Endothelial cell of umbilical vein (primary cell): ENCODE measurements at places on chromosomes 3 and 15. TPM values are rescaled to one million over a fixed set of nuclear protein-coding genes. Genes with fewer than 3 reads are reported as not detected.

The RLBP1 gene
- polyA plus RNA-seq, result not detected in 2 replicates

The IGSF11 gene
- polyA plus RNA-seq, result not detected in 2 replicates

The RAB27A gene
- polyA plus RNA-seq, result 5.7 and 7.3 TPM in 2 replicates

The CTXND1 gene
- polyA plus RNA-seq, result not detected in 2 replicates

The FRMD4B gene
- 58.4 and 66.4 TPM in 2 replicates for polyA plus RNA-seq

The DENND4A gene
- polyA plus RNA-seq, result 4.7 and 5.7 TPM in 2 replicates

The ACKR4 gene
- polyA plus RNA-seq, result 13.5 and 14.3 TPM in 2 replicates

The GOLGA8O gene
- polyA plus RNA-seq, result 0.08 and 0.21 TPM in 2 replicates

The TM4SF18 gene
- polyA plus RNA-seq, result 150 and 163 TPM in 2 replicates

The ITGA11 gene
- polyA plus RNA-seq, result 0.83 and 1.0 TPM in 2 replicates

The BCHE gene
- polyA plus RNA-seq, result 0.40 and 0.66 TPM in 2 replicates

The LNP1 gene
- polyA plus RNA-seq, result 0.40 and 0.80 TPM in 2 replicates

GRCh38 chr3:161557445-161558150, 61.0 kb downstream of the OTOL1 start:
- no peak for DNase-seq

GRCh38 chr3:144314946-144315345, 343.3 kb downstream of the DIPK2A start:
- DNase-seq, result no peak

DNA sequence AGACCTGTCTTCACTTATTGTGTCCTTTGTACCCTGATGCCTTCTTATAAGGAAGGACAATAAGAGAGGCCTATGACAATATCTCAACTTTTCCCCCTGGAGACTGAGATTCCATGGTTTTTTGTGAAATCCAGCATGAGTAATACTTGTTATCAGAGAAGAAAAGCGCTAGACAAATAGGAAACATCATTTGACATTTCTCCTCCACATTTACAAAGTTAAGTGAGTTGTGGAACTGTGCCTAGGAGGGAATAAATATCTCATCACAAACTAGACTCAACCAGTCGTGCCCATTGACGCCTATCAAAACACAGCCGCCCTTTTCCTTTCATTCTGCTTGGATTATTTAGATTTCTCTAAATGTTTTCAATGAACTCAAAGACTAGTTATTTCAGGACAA, 253.1 kb downstream of the MECOM start:
- DNase-seq, result peak; percentile 60

- no peak for DNase-seq
These were observed 52.9 kb downstream of the CCNL1 start for GRCh38 chr3:157107037-157107436.

- no peak for DNase-seq
These were observed at the start of gene CPLX3 for GRCh38 chr15:74826364-74826819. CPLX3 (plus strand) TSS chr15:74826627; CDS start chr15:74826704, 77 bp downstream.

DNA sequence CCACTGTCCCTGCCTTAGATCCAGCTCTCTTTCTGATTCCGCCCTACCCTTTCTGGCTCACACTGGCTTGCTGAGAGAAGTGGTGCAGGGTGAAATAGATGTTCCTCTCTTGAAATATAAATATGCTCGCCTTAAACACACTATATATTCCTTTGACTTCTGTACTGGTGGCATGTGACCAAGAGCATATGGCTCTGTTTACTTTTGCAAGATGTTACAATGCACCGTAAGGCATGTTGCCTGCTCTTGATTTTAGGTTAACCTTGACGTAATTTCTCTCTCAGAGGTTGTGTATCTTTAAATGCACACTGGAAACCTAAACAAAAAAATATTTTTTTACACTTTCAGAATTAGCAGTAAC, 749 bp downstream of the RSRC1 start:
- DNase-seq, result no peak

GRCh38 chr3:121362035-121362734, 183.6 kb downstream of the POLQ start:
- DNase-seq, result no peak

DNA sequence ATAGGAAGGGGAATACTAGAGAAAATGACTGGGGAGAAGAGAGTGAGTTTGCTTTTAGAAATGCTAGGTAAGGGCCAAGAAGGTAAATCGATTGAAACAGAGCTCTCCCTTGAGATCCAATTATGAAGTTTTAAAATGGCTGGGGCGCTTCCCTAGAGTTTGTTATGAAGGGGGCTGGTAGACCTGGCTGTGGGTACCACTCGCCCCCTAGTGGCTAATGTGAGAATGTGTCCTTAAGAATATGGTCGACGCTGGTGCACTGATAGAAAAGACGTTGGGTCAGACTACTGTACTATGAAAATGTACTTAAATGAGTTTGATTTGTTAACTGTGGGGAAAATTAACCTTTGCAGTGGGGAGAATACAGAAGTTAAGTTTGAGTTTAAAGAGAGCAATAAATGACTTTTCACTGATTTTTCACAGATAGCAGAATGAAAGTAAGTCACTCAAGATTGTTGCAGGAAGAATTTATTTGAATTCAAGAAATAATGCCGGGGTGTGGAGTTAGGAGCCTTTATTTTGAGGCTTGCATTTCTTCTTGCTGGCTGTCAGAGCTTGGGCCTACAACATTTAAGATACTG, 9.2 kb downstream of the TMPRSS7 start:
- DNase-seq, result peak; percentile 71

DNA sequence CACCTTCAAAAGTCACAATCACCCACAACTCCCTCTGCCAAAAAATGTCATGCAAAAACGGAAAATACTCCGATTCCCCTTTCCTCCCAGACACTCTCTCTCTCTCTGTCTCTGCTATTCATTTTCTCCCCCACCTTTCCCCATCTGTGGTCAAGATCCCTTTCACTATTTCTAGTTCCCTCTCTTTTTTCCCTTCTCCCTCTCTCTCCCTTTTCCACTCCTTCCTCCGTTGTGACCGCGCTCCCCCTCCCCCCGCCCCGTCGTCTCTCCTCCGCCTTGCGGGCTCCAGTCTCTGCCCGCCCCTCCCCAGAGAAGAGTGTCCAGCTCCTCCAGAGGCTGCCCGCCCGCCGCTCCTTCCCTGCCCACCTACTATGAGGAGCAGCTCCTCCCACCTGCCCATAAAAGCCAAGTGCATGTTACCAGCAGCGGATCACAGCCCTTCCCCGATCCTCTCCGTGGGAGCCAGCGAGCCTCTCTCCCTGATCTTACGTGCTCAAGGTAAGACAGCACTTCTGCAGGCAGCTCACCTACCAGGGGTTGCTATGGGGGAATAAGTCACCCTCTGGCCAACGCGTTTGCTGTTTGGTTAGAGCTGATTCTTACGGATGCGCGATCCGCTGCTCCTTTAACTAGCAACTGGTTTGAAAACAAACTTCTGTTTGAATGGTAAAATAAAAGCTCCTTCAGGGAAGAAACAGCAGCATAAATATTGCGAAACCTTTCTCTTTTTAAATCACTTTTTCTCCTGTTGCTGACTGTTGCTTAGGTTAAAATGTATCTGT, at the start of gene COL8A1:
Gene COL8A1, plus strand, starts transcription at position 428 of the 782 bp plus-strand sequence. CDS start 152,089 bp downstream, outside the sequence.
- DNase-seq, result peak; percentile 94

DNA sequence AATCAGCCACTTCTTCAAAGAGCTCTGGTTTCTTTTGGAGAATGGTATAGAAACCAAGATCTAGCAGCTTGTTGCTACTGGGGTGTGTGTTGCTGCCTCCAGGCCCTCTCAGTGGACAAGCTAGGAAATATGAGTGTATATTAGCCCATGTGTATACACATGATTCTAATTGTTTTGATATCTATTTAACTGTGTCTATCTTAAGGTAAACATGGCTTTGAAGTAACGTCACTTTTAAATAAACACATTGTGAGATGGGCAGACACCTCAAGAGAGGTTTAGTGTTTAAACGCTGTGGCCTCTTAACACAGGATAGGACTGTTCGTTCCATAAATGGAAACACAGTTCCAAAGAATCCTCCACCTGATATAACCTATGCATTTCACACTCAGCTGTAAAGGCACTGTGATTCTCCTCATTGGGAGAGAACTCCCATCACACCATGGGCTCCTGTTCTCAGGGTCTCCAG, 87.0 kb downstream of the GMPS start:
- DNase-seq, result no peak

DNA sequence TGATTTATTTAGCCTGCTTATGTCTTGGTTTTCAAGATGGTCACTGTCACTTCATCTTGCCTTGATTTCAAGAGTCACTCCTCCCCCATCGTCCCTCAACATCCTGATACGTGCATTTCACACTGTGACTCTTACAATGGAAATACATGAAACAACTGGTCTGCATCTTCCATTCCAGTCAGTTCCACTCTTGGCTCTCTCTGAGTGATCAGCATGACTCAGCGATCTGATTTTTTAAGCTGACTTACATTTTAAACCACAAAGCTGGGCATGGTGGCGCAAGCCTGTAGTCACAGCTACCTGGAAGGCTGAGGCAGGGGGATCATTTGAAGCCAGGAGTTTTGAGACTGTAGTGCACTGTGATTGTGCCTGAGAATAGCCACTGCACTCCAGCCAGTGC, 271.2 kb upstream of the ROPN1 start:
- DNase-seq, result peak; percentile 44

DNA sequence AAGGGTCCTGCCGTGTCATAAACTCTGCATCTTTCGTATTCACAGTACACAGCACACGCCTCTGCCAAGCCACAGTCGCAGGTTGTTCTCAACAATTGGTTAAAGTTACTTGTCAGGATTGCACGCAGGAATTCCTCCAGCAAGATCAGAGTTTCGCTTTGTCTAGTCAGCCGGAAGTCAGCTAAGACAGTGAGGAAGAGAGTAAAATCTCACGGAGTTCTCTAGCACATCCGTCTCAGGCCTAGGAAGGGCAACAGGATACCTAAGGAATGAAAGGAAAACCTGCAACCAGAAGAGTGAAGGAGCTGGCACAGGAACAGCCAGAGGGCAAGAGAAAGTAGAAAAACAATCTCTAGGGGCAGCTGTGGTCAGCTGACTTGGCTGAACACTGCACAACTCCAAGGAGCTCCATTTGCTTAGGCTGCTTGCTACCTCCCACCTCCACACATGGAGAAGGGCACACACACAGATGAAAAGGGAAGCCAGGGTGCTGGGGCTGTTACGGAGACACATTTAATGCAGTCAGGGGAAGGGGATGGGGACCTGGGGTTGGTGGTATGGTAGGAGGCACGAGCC, 23.7 kb downstream of the RORA start:
- DNase-seq, result peak; percentile 38

GRCh38 chr15:89129123-89129815, 41.0 kb downstream of the ABHD2 start:
- DNase-seq, result peak; percentile 62

DNA sequence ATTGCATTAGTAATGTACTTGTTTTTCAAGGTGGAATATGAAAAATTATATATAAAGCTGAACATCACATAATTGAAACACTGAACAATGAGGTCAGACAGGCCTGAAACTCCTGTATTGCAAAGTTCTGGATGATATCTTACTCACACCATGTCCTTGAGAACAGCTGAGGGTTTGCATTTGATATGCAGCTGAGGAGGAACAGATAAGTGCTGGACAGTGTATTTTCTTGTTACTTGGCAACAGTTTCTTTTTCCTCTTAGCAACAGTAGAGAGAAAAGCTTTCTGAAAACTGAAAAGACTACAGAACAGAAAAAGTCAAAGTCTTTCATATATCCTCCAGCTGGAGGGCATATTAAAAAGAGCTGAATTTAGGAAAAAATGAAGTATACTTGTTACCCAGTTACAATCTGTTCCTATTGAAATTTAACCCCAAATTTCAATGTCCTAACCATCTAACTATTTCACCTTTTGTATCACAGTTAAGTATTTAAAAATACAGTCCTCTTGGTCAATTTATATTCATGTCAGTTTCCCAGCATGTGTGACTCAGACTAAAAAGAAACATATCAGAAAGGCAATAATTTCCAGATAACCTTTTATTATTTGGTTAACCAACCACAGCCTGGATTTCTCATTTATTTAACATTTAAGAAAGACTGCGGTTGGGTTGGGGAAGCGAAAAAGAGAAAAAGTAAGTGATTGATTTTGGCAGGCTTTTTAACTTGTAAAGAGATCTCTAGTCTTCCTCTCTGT, 733.0 kb upstream of the DPPA4 start:
- no peak for DNase-seq

- no peak for DNase-seq
These were observed 168.7 kb downstream of the GREM1 start for GRCh38 chr15:32886459-32886858.

GRCh38 chr3:13494463-13495350, 14.6 kb downstream of the HDAC11 start:
- no peak for DNase-seq

DNA sequence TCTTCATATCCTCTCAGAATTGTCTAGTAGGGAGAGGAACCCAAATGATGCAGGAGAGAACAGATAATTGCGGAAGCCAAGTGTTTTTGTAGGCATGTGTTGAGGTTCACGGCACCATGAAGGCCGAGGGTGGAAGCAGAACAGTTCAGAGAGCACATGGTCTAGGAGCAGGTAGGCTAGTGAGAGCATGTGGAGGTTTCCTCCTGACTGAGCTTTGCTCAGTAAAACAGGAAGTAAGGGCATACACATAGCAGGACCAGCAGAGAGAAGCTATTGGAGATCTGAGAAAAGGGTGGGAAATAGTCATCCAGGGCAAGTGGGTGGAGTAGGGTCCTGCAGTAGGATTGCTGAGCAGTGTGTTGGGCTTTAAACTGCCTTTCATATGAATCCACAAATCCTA, 491.1 kb downstream of the FHIT start:
- DNase-seq, result no peak

DNA sequence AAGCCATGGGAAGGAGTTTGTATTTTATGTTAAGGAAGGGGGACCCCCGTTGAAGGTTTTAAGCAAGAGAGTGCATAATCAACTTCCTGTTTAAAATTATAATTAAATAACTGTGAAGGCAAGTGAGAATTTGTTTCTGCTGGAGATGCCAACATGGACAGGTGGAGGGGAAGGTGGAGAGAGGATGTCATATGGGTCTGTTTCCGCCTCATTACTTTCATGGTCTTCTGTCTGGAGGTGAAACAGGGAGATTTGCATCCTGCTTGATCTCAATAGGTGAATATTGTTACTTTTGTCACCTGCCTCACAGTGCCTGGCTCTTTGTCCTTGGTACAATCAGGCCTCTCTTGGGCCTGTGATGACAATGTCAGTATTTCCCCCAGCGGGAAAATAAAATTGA, 300.6 kb upstream of the LMCD1 start:
- DNase-seq, result no peak

DNA sequence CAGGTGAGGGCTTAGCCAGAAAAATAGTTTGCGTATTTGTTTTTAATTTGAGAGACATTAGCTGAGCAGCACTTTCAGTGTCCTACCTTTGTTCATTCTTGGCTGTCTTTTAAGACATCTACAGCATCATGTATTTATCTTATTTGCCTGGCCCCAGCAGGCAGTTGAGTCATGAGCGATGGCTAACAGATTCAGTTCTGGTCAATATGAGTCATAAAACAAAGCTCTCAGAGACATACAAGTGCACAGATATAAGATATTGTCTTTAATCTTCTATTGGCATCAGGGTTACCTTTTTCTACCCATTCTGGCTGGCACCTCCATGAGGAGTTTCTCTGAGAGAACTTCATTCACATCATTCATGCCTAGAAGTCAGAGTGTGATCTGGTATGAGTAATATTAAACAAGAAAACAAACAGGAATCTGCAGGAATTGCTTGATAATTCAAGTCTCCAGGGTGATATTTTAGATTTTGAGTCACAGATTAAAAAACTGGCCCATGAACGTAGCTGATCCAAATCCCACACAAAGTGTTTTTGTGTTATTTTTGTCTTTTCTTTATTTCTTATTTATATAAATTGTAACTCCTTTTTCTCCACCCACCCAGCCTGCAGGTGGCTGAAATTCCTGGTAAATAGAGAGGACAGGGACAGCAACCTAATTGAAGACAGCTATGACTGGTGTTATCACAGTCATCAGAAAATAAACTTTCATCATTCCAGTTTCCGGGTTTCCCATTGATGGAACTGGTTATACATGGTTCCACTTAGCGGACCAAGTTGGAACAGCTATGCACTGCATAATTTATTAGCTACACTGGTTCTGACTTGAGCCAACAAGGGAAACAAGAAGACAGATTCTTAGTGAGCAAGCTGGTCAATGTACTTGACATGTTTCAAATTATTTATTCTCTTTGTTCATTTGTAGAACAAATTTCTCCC, 47.3 kb downstream of the PLSCR2 start:
- peak; percentile 7 for DNase-seq
